Lung microvascular endothelial cell (primary cell): ENCODE measurements at places on chromosomes 7 and 10. TPM values are rescaled to one million over a fixed set of nuclear protein-coding genes. Genes with fewer than 3 reads are reported as not detected.

ADD3 gene
- total RNA-seq: 226 and 317 TPM in 2 replicates

XRCC2 gene
- 1.2 and 1.7 TPM in 2 replicates for total RNA-seq

DNA sequence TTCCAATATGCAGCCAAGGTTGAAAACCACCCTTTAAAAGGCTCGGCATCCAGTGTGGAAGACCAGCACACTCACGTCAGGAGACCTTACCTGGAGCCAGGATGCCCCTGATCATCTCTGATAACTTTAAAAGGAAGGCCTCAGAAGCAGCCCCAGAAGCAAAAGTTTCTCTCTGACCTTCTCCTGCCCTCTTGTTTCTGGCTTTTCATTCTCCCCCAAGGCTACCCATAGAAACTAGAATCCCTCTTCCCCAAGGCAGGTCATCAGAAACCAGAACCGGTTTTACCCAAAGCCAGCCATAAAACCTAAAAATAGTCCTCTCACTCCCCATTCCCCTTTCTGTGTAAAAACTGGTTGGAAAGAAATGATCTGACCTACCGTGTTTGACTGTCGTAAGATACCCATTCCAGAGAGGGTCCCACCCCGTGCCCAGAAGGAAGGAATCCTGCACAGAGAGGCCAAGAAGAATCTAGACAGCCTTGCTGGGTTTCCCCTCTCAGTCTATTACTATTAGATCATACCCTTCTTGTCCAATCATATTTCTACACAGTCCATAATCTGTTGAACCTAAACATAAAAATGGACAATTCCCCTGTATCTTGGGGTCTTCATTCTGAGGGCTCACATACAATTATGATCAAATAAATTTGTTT, 17.5 kb upstream of the TSPAN14 start:
- no peak for DNase-seq

GRCh38 chr10:86678999-86679792, 10.9 kb downstream of the LDB3 start:
- no peak for DNase-seq

GRCh38 chr7:66837007-66837406, 84.0 kb upstream of the TMEM248 start:
- peak; percentile 59 for DNase-seq

DNA sequence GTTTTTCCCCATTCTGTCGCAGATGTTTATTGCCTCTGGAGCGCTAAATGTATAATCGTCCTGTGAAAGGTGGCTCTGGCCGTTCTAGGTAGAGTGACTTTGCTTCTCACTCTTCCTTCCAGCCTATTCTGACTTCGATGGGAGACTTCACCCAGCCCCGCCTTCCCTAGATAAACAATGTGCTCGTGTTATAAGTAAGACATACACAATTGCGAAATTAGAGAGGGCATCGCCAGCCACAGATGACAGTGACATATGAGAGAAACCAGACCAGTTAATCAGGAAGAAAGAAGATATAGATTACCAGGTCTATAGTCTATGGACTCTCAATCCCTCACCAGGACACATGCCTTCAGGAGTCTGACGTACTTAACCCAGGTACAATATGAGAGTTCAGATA, 1050.5 kb upstream of the AUTS2 start:
- DNase-seq: no peak

AGR3 gene
- total RNA-seq: not detected in 2 replicates

- no peak for DNase-seq
These were observed 253.6 kb downstream of the WDR37 start for GRCh38 chr10:1309617-1310270.

GRCh38 chr7:36144189-36144588, 8.9 kb upstream of the EEPD1 start:
- DNase-seq: no peak

DNA sequence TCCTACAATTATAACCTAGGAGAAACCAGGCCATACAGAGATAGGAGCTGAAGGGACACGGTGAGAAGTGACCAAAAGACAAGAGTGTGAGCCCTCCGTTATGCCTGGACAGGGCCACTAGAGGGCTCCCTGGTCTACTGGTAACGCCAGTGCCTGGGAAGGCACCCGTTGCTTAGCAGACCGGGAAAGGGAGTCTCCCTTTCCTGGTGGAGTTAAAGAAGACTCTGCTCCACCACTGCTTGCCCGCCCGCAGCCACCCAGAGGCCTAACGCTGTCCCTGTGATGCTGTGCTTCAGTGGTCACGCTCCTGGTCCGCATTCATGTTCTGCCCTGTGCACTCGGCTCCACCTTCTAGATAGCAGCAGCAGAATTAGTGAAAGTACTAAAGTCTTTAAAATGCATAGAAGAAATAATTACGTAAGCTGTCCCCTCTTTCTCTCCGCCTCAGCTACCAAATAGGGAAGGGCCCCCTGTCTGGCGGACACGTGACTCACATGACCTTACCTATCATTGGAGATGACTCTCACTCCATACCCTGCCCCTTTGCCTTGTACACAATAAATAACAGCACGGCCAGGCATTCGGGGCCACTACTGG, 34.8 kb downstream of the GRID2IP start:
- DNase-seq: peak; percentile 83

GRCh38 chr10:18527687-18528086, 123.7 kb downstream of the NSUN6 start:
- no peak for DNase-seq

ANK3 gene
- total RNA-seq: under 0.01 and 0.87 TPM in 2 replicates

SEMA3A gene
- 21.6 and 56.7 TPM in 2 replicates for total RNA-seq

DNA sequence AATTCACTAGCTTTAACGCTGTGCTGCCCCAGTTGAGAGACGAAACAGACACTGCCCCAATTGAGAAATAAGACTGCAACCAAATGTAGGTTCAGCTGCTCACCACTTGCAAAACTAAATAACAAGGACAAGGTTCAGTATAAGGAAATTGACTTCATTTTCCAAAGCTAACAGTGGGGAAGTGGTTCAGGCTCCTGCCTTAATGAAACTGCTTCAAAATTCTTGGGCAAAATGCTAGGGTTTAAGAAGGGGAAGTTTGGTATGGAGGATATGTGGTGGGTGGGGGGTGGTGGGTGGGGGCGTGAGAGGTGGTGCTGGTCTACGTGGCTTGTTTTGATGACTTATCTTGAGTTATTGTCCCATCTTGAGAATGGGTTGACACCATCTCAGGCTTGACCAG, 21.8 kb downstream of the MRPL32 start:
- DNase-seq: no peak

FKBP6 gene
- not detected in 2 replicates for total RNA-seq

- no peak for DNase-seq
These were observed 37.3 kb downstream of the ZCCHC24 start for GRCh38 chr10:79407811-79408795.

DNA sequence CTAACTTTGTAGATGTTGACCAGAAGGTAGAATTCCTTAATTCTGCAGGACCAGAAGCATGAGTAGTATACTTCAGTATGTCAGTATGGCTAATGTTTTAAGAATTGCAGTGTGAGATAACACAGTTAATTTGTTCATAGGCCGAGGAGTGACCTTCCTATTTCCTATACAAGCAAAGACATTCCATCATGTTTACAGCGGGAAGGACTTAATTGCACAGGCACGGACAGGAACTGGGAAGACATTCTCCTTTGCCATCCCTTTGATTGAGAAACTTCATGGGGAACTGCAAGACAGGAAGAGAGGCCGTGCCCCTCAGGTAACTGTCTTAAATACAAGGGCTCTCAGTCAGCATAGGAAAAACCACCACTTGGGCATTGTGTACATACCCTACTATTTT, 7.2 kb downstream of the DDX21 start:
- DNase-seq: no peak

- peak; percentile 2 for DNase-seq
These were observed 137.2 kb downstream of the NOC3L start for GRCh38 chr10:94225589-94225988.
